ENCODE measurements at places on chromosomes 2 and 18. TPM values are rescaled to one million over a fixed set of nuclear protein-coding genes. Genes with fewer than 3 reads are reported as not detected.
A peak's percentile ranks its signal among the peaks of the same experiment; 100 is the strongest.

CFAP210 gene
- total RNA-seq = 1.9 TPM

GRCh38 chr18:80034852-80035406 is 695 bp downstream of the RBFA start:
- no peaks in the 10 kb centered on the region for H3K27me3 ChIP-seq
- H3K4me3 ChIP-seq = peak overlapping the region; percentile 60
- no peak for DNase-seq
- H3K27ac ChIP-seq = peak overlapping the region; percentile 77
- no peaks in the 10 kb centered on the region for H3K36me3 ChIP-seq

EMILIN1 gene
- 264 TPM for total RNA-seq

DNA sequence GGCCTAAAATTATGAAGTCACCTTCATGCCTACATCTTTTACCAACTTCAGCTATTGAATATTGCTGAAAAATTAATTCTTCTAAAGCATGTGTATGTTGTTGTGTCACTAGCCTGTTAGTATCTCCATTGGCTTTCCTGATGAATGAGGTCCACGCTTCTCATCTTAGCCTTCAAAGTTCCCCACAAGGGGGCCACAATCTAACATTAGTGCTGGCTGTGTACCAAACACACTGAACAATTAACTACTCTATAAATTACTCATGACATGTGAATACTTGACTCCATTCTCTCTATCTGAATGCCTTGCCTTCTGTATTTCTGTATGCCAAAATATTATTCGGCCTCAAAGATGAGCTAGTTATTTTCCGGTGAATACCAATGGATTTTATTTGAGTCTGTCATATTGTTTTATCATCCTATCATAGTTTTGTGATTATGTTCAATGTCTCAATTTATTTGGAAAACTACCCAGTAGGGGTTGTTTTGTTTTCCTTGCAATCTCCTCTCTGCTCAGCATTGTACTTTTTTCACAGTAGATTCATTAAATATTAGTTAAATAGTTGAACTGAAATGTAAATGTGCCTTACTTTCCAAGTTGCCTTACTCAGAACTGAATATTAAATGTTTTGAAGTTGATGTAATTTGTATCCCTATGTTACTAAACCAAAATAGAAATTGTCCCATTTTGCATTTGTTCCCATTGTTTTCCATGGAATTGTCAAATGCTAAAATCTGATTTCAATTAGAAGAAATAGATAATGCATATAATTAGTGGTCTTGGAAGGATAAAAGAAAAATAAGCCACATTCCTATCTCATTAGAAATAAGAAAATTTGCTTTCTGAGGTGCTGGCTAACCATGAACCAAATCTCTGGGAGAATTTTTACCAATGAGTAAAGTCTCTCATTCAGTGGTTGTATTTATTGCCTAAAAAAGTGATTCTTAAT is 208.4 kb upstream of the COL3A1 start:
- H3K36me3 ChIP-seq = no peaks in the 10 kb centered on the region
- H3K4me1 ChIP-seq = no peaks in the 10 kb centered on the region
- H3K27ac ChIP-seq = no peak overlapping the region
- no peak for DNase-seq
- no peaks in the 10 kb centered on the region for H3K27me3 ChIP-seq

GRCh38 chr2:236849508-236849907 is 236.2 kb upstream of the COPS8 start:
- no peaks in the 10 kb centered on the region for H3K36me3 ChIP-seq
- no peaks in the 10 kb centered on the region for H3K27me3 ChIP-seq
- no peak for DNase-seq
- no peaks in the 10 kb centered on the region for H3K4me1 ChIP-seq

GRCh38 chr2:182444170-182444569 is 17.3 kb upstream of the PDE1A start:
- no peaks in the 10 kb centered on the region for H3K36me3 ChIP-seq
- no peak overlapping the region for H3K4me3 ChIP-seq
- no peaks in the 10 kb centered on the region for H3K27me3 ChIP-seq
- no peak overlapping the region for H3K27ac ChIP-seq

GRCh38 chr18:34808389-34808788 is 98.3 kb downstream of the DTNA start:
- DNase-seq = no peak
- no peaks in the 10 kb centered on the region for H3K4me1 ChIP-seq
- H3K36me3 ChIP-seq = no peaks in the 10 kb centered on the region
- no peak overlapping the region for H3K27ac ChIP-seq

CYP26B1 gene
- 5.8 TPM for total RNA-seq

RGPD3 gene
- total RNA-seq = 0.60 TPM

PID1 gene
- total RNA-seq = 32.1 TPM

DNA sequence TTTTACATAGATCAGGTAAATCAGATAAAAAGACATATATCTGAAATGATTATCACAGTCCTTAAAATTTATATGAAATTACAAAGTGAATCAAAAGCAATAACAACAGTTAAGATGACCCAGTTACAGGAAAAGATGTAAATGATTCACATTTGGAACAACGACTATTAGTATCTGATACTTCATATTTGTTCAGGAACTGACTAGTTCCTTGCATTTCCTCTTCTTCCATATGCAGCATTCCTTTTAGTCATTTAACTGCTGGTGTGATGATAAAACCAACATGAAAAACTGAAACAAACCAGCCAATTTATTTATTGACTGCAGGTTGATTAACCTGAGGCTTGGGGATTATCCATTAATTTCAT is 75.2 kb downstream of the RBMS1 start:
- no peak for DNase-seq
- no peak overlapping the region for H3K27ac ChIP-seq

DNA sequence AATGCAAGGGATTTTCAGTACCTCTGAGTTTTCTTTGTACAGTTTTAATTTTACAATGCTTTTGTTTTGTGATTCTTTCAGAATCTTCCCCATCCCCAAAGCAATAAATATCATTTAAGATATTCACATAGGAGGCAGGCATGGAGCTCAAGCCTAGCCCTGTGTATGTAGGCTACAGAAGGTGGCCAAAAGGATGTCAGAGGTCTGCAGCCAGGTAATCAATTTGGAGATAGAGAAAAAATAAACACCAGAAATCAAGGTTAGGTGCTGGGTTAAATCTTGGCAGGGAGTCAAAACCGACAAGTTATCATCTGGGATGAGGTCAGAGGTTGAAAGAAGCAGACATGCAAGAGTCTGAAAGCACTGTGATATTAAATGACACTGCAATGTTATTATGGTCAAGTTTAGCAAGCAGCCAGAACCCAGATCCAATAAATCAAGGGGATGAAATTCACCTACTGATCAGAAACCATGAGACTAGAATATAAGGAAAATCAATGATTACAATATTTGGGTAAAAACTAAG is 45.1 kb upstream of the LRP1B start:
- DNase-seq = no peak
- H3K36me3 ChIP-seq = no peaks in the 10 kb centered on the region
- no peaks in the 10 kb centered on the region for H3K4me1 ChIP-seq
- H3K27me3 ChIP-seq = no peaks in the 10 kb centered on the region
- no peak overlapping the region for H3K27ac ChIP-seq

- no peak overlapping the region for H3K27ac ChIP-seq
- no peak for DNase-seq
- peaks cover 27% of the 10 kb centered on the region for H3K4me1 ChIP-seq
- no peaks in the 10 kb centered on the region for H3K27me3 ChIP-seq
Observed at GRCh38 chr2:28322456-28322855, 70.2 kb upstream of the FOSL2 start.

DNA sequence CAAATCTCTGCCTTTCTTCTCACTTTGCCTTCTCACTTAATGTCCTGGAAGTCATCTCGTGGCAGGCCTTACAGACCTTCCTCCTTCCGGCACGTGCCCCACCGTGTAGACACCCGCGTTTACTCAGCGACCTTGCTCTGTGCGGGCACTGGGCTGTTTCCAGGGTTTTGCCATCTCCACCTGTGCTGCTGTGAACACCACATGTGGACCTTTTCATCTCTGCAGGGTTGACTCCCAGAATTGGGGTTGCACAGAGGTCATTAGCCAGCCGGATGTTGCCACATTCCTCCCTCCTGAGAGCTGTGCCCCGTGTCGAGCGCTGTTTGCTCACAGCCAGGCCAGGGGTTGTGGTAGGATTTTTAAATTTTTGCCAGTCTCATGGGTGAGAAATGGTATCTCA is 25.4 kb downstream of the KCNG2 start:
- no peak overlapping the region for H3K4me3 ChIP-seq
- H3K27me3 ChIP-seq = no peaks in the 10 kb centered on the region
- no peaks in the 10 kb centered on the region for H3K4me1 ChIP-seq
- no peak for DNase-seq
- H3K27ac ChIP-seq = no peak overlapping the region

DNA sequence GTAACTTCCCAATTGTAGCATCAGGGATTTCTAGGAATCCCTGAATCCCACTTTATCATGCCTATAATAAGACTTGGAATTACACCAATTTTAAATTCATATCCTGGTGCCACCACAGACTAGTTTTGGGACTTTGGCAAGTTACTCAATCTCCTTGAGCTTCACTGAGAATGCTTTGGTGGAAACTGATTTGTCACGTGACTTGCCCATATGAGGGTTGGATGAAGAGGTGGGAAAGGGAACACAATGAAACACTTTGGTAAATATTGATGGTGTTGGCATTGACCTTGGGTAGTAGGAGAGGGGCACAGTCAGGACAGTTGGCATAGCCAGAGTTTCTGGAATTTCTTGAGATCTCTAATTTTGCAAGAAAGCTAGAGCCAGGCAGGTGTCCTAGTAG is 452.2 kb downstream of the SLC4A3 start:
- H3K27me3 ChIP-seq = no peaks in the 10 kb centered on the region
- peaks cover 37% of the 10 kb centered on the region for H3K4me1 ChIP-seq

DNA sequence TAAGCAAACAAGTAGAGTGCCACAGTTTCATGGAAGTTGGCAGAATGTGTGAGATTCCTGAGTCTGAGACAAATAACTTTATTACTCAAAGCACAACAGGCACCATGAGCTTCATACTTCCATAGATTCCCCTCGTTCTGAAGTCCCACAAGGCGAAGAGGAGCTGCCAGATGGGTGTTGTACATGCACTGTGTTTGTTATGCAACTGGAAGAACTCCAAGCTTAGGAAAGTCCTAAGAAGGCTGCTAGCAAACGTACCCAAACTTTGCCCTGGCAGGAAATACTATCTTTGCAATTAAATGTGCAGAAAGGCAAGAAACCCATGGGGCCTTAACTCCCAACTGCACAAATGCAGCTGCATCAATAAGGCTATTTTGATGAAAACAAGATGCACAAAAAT is 1.6 kb upstream of the GCA start:
- H3K27me3 ChIP-seq = no peaks in the 10 kb centered on the region
- no peak overlapping the region for H3K4me3 ChIP-seq
- H3K27ac ChIP-seq = no peak overlapping the region
- H3K36me3 ChIP-seq = no peaks in the 10 kb centered on the region
- no peak for DNase-seq
- H3K4me1 ChIP-seq = no peaks in the 10 kb centered on the region

DNAH7 gene
- 2.3 TPM for total RNA-seq

- no peaks in the 10 kb centered on the region for H3K4me1 ChIP-seq
- no peak overlapping the region for H3K27ac ChIP-seq
- no peaks in the 10 kb centered on the region for H3K27me3 ChIP-seq
- H3K36me3 ChIP-seq = no peaks in the 10 kb centered on the region
Observed at GRCh38 chr2:6184532-6185292, 492.5 kb downstream of the SOX11 start.

- H3K27me3 ChIP-seq = no peaks in the 10 kb centered on the region
- no peak for DNase-seq
- peak overlapping the region; percentile 32 for H3K27ac ChIP-seq
- peaks cover 32% of the 10 kb centered on the region for H3K4me1 ChIP-seq
Observed at GRCh38 chr18:76260941-76261472, 234.0 kb downstream of the ZNF516 start.

- no peaks in the 10 kb centered on the region for H3K36me3 ChIP-seq
- no peak overlapping the region for H3K27ac ChIP-seq
- H3K4me3 ChIP-seq = no peak overlapping the region
- no peaks in the 10 kb centered on the region for H3K27me3 ChIP-seq
Observed at GRCh38 chr2:219215871-219216534, 2.8 kb downstream of the ABCB6 start.

DNA sequence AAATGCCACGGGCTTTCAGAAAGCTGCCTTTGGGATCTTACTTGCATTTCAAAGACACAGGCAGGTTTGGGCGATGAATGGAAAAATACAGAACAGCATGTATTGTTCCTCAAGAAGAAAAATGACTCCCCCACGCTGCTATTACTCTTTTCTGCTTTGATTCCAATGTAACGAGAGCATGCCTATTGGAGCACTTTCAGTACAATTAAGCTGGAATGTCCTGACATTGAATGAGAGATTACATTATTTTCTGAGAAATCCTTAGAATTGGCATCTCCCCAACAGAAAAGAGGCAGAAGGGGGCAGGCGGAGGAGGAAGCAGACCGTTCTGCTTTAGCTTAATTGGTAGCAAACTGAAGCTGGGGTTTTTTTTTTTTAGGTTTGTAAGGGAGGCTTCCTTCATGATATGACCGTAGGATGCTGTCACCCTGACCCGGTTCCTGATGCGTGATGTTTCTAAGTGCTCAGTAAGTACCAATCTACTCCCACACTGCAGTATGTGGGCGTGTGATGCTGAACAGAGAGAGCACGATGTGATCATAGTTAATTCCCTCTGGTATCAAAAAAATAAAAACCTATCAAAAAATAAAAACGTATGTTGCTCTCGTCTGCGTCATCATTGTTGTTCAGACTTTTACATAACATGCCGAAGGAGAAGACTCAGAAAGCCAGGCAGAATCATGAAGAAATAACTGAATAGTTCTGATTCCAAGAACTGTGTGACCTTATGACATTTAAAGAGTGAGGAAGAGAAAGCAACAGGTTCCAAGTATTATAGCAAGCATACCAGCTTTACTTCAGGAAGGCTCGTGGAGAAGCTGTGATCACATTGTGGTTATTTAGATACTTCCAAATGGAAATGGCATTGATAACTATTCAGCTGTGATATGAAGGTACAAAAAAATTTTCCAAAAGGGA is 40.5 kb downstream of the LONRF2 start:
- H3K4me3 ChIP-seq = no peak overlapping the region
- H3K27ac ChIP-seq = peak overlapping the region; percentile 81
- H3K36me3 ChIP-seq = no peaks in the 10 kb centered on the region
- no peaks in the 10 kb centered on the region for H3K27me3 ChIP-seq
- peaks cover 2% of the 10 kb centered on the region for H3K4me1 ChIP-seq
- peak; percentile 77 for DNase-seq

PAX3 gene
- not detected for total RNA-seq

RALB gene
- total RNA-seq = 41.2 TPM

SOCS6 gene
- 19.1 TPM for total RNA-seq

Measured in ovary (tissue), 10 donors.